ENCODE measurements at places on chromosomes 7 and 10. TPM values are rescaled to one million over a fixed set of nuclear protein-coding genes. Genes with fewer than 3 reads are reported as not detected.

DNA sequence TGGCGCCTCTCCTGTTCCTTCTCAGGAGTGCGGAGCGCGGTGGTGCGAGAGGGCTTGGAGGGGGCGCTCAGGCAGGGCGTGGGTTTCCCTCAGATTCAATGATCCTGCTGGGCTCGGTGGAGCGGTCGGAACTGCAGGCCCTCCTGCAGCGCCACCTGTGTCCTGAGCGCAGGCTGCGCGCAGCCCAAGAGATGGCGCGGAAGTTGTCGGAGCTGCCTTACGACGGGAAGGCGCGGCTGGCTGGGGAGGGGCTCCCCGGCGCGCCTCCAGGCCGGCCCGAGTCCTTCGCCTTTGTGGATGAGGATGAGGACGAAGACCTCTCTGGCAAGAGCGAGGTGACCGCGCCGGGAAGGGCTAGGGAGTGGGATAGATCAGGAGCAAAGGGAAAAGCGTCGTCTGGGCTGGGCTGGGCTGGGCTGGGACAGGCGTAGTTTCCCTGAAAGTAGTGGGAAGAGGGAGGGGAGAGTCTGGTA, 17.0 kb downstream of the FAM131B start:
- peak; percentile 63 for DNase-seq

DNA sequence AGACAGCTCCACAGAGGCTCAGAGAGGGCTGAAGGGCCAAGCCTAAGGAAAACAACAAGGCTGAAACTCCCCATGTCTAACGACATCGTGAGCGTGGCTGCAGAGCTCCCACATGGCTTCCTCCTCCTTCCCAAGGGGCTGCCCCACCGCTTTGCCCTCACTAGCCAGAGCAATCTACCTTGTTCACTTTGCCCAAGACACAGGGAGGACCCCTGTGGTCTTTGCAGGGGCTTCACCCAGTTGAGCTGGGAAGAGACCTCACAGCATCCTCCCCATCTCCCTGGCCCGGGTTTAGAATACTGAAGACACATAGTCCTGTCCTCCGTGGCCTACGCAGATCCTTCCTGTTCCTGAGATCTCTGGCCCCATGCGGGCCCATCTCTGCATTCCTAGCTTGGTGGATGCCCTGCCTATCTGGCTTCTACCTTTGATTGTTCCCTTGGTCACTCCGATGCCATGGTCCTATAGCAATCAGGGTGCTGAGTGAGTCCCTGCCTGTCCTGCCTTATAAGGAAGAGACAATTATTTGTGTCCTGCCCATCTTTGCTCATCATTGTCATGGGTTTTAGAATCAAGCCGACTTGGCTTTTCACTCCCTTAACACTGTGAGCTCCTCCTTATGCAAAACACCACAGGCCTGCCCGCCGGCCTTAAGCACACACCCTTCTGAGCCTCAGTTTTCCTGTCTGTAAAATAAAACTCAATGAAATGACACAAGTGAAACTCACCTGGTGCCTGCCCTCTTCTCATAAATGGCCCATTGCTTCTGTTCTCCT, 73.2 kb downstream of the PARP12 start:
- DNase-seq: no peak

DNA sequence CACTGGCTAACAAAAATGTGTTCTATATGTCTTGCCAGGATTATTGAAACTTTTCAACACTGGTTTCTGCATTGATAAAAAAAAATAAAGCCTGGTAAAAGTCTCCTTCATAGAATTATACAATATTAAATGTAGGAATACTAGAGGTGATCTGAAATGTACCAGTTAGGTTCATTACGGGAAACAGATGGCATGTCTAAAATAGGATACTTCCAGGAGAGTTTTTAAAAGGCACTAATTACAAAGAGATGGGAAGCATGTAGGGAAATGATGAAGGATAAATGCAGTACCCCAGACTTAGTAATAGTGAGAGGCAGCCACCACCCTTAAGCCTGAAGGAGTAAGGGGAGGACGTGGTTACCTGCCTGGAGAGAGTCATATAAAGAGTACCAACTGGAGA, 107.0 kb upstream of the NPSR1 start:
- no peak for DNase-seq

GATA3 gene
- total RNA-seq: 1.1 TPM

DNA sequence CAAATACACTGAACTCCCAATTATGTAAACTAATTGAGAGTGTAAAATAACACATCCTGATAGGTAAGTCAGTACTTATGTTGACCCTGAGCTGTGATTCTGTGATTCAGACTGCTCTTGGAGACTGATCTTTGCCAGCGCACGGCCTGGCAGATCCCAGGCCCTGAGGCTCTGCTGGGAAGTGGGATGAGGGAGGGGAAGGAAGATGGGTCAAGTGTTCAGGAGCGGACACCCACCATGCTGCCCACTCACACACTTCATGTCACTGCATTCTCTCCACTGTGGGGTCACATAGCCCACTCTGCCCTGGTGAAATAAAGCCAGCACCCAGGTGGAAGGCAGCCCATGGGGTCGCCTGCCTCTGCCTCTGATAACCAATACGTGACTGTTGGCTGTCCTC, 226.2 kb downstream of the TNS3 start:
- no peak for DNase-seq

CCDC126 gene
- 11.4 TPM for total RNA-seq

AKR1C1 gene
- 20.2 TPM for total RNA-seq

GRCh38 chr10:32057036-32057372, 779 bp upstream of the KIF5B start:
- DNase-seq: no peak

CYP3A5 gene
- total RNA-seq: 0.25 TPM

DNA sequence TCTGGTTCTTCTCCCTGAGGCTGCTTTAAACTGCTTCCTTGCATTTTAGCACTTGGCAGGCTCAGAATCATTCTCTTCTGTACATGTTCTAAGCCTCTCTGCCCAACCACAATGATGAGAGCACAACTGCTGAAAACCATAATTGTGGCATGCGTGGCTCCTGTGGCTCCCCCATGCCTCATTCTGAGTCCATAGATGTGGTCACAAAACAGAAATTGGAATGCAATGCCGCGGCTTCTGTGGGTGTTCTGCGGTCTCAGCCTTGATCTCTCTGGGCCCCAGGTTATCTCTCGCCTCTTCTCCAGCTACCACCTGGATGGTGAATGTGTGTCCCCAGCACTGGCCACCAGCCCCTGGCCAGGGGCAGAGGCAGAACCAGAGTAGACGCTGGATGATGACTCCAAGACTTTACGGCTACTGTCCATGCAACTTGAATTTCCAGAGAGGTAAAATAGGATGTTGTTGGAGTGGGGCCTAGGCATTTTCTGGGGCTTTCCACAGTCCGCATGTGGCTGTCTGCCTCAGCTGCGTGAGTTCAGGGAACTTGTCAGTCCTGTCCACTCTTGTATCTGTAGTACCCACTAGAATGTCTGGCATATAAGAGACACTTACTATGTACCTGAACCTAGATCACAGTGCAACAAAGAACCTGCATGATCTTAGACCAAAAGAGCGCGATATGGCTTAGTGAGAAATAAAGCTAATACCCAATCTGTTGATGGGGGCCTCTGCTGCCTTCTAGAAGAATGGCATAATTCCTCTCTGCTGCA, 52.4 kb upstream of the ADRB1 start:
- DNase-seq: no peak

DNA sequence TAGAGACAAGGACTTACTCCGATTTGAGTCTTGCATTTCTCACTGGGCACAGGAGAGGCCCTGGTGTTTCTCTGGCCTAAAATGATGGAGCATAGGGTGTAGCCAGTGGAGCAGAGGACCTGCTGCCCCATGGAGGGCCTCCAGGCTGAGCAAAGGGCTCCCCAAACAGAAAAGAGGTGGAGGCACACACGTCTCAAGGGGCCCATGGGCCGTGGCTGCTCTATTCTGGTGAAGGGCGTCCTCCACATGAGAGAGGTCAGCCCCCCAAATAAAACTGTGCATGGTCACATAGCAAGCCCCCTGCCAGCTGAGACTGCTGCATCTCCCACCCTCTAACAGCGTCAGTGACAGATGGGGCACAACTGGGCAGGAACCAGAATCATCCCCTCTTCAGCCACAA, 41.4 kb downstream of the MYO1G start:
- no peak for DNase-seq

DNA sequence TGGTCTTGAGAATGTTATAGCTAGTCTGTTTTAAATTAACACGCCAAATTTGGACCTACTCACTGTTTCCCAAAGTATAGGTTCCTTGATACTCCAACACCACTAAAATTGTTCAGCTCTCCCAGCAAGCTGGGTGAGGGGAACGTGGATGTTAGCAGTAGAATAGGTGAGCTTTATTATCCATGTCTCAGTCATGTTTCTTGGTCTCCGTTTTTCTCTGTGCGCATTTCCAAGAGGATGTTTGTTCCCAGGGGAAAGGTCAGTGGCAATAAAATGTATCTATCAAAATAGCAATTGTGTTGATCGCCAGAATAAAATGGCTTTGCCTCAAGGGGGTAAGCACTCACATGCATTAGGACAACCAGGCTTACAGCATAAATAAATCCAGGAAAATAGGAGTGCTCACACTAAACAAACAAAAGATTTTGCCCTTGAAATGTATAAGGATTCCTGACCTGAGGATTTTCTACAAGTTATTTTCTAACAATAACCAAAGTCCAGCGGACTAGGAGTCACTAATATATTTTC, 187.0 kb upstream of the C7orf33 start:
- DNase-seq: no peak

DNA sequence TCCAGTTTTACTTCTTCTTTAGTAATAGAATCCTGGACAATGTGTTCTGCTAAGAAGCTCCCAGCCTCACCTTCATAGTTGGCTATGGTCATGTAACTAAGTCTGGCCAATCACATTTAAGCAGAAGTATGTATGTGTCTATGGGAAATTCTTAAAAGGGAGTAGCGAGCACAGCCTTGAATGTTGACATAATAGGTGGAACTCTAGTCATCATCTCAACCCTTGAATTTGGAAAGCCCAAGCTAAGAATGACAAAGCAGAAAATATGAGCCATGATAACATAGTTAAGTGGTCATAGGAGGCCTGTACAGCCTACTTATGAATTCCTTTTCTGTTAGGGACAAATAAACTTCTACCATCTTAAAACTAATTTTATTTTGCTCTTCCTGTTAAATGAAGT, 134.1 kb downstream of the MAGI2 start:
- DNase-seq: no peak

GRCh38 chr10:124267231-124267885, 151.4 kb downstream of the OAT start:
- peak; percentile 45 for DNase-seq

DNA sequence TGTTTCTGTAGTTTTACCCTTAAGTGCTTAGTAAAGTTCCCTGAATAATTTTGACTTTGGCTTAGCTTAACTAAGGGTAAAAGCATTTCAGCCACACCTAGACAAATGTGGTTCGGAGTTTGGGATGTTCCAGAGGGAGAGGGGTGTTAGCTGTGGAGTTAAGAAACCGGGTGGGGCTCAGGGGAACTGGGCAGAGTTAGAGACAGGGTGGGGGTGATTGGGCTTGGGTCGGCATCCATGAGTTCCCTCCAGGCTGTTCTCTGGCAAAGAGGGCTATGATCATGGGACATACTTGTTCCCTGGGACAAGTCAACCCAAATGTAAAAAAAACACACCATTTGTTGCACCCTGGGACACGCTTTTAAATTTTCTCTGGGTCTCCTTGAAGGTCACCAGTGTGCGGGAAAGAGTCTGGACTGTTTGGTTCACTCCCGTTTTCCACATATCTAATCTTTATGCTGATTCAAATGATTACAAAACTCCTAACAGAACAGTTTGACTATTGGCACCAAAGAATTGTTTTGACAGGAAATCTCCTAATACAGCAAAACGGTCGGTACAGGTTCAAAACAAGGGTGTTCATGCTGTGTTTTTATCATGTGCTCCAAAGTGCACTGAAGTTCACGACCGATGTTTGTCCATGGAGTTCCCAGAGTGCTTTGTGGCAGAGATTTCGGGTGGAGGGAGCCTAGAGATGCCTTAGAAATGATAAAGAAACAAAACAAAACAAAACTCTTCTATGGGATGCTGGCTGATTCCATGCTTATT, 56.5 kb downstream of the PLXDC2 start:
- DNase-seq: no peak

DNA sequence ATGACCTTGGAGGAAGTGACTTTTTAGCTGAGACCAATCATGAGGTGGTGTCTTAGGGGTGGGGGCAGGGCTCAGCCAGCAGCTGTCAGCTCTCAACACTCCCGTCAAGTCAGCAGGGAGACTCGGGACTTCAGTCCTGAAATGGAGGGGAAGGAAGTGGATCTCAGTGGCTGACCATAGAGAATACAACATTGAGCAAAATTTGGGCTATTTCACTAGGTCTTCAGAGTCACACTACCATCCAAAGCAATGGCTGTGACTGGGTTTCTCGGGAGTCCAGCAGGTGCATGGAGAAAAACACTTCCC, 16.8 kb upstream of the GIMAP6 start:
- DNase-seq: no peak

DNA sequence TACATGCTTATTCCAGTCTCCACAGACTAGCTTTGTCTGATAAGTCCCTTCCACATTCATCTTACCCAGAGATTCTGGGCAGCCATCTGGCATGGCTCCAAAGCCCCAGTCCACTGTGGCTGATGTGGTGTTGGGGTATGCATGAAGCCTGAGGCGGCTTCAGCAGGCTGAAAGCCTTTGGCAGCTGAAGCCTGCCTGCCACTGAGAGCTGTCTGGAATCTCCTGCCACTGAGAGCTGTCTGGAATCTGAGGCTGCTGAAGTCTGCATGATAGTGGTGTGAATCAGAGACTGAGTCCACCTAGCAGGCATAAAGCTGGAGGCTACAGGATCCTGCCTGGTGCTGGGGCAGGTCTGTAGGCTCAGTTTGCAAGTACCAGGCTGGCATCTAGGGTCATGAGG, 87.1 kb downstream of the DYNC1I1 start:
- DNase-seq: no peak

GRCh38 chr7:102875700-102876295, 37.0 kb upstream of the LRRC17 start:
- no peak for DNase-seq

AKR1C8 gene
- 0.25 TPM for total RNA-seq

SLC26A3 gene
- not detected for total RNA-seq

- peak; percentile 36 for DNase-seq
These were observed 530.9 kb downstream of the KCNMA1 start for GRCh38 chr10:77106676-77107075.

DNA sequence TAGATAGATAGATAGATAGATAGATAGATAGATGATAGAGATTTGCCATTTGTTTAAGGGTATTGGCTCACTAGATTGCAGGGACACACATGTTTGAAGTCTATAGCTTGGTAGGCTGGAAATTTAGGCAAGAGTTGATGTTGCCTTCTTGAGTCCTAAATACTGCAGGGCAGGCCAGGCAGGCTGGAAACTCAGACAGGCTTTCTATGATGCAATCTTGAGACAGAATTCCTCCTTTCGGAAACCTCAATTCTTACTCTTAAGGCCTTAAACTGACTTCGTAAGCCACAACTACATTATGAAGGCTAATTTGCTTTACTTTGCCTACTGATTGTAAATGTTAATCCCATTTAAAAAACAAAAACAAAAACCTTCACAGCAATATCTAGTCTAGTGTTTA, 322.9 kb upstream of the AKR1E2 start:
- DNase-seq: no peak

GRCh38 chr7:97466071-97466470, 265.8 kb upstream of the TAC1 start:
- DNase-seq: no peak

HOXA6 gene
- total RNA-seq: not detected

TRAPPC14 gene
- 6.8 TPM for total RNA-seq

TMEM225B gene
- not detected for total RNA-seq
